ENCODE measurements at places on chromosomes 12 and 14.
A peak's percentile ranks its signal among the peaks of the same experiment; 100 is the strongest.

- peak; percentile 71 for DNase-seq
Observed at GRCh38 chr12:109951136-109951535, 45.0 kb downstream of the GIT2 start.

GRCh38 chr12:10567813-10568212 lies 45.6 kb downstream of the MAGOHB start:
- no peak for DNase-seq

DNA sequence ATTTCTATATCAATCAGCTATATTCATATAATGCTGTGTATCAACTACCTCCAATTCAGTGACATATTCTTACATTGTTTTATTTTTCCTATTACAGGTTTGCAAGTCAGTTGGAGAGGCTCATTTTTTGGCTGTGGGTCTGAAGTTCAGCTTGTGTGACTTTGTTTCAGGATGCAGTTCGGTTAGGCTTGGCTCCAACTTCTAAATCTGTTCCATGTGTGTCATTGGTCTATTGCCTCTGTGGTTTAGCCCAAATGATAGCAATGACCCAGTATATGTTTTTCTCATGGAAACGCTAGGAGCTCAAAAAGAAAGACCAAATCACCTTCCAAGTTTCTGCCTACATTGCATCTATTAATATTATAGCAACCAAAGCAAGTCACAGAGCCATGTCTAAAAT lies 848.6 kb upstream of the LRFN5 start:
- no peak for DNase-seq

GRCh38 chr12:75913502-75914351 lies 117.8 kb downstream of the PHLDA1 start:
- no peak for DNase-seq

- no peak for DNase-seq
Observed at GRCh38 chr12:125583071-125583470, 517.8 kb downstream of the AACS start.

- no peak for DNase-seq
Observed at GRCh38 chr12:2266666-2267620, 214.2 kb downstream of the CACNA1C start.

GRCh38 chr14:95520346-95520745 lies 3.9 kb upstream of the SYNE3 start:
- no peak for DNase-seq

DNA sequence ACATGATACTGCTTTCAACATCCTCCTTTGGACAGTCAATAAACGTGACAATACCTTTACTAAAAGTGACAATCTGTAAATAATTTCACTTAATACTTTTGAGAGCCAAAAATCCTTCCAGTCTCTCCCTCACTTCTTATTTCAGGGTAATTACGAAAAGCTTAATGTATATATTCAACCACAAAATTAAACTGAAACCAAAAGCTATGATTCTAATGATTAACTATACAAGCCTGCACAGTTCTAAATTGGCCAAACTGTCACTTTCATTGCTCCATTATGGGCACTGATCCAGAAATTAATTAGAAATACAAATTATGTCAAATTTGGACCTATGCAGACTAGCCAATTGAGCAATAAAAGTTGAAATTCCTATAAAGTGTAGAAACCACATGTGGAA lies 696.5 kb upstream of the MIS18BP1 start:
- DNase-seq: no peak

DNA sequence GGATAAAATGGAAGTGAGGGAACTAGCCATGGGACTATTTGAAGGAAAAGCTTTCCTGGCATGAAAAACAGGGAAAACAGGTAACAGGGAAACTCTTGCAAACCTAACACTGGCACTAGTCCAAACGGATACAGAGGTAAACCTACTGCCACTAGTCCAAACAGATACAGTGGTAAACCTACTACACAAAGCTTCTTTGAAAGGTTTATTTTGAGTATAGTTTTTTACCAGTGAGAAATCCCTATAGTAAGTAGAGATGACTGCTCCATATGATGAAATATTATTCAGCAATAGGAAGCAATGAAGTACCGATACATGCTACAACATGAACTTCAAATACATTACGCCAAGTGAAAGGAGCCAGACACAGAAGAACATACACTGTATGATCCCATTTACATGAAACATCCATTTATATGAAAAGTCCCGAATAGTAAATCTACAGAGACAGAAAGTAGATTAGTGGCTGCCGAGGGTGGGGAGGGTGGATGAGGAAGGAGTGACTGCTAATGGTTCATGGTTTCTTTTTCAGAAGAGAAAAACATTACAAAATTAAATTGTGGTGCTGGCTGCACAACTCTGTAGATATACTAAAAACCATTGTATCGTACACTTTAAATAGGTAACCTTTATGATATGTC lies 25.5 kb downstream of the SPTLC2 start:
- DNase-seq: no peak

DNA sequence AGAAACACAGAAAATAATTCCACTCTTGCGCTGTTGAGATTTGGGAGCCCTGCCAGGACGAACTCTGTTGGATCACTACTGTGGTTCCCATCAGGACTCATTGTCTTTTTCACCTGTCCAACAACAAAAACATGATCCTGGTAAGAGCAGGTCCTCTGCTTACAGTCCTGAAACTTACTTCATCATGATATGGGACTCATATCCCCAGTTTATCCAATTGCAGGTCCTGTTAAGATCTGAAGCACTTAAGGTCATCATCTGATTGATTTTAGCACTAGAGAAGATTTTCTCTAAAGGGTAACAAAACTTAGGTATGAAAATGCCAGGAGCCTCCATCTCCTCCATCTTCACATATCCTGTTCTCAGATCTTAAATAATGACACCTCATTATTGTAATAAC lies at the start of gene OR6S1:
OR6S1 (minus strand) TSS at position 101 of the 400 bp plus-strand sequence; CDS start at position 101, 0 bp downstream.
- no peak for DNase-seq

- DNase-seq: no peak
Observed at GRCh38 chr12:119385659-119386058, 51.1 kb downstream of the CCDC60 start.

DNA sequence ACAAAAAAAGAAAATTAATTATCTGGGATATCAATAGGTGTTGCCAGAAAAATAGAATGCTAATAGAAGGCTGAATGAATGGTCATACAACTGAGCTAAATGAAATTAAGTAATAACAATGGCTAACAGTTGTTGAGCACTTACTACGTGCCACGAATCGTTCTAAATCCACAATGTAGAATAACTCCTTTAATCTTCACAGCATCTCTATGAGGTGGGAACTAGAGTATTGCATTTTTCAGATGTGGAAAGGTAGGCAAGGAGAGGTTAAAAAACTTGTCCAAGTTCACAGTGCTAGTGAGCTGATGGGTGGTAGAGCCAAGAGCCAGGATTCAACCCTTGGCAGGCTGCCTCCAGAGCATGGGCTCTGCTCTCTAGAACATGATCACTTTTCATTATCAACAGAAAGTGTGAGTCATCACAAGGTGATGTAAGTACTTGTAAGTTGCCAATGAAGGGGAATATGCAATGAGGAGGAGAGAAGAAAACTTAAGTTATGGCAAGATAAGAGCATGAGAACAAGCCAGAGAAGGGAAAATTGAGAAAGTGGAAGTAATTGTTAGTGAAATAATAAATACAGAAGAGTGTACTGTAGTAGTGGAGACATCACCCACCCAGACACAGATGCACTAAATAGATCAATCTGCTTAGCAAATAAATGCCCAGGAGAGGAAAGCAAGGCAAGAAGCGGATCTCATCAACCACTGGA lies 122.1 kb downstream of the PRKD1 start:
- DNase-seq: peak; percentile 90

GRCh38 chr12:104073699-104074098 lies 9.4 kb downstream of the HCFC2 start:
- DNase-seq: no peak

GRCh38 chr12:124853781-124854636 lies 9.7 kb downstream of the SCARB1 start:
- DNase-seq: no peak

- DNase-seq: peak; percentile 81
Observed at GRCh38 chr12:89225808-89226411, 126.4 kb downstream of the DUSP6 start.

- DNase-seq: no peak
Observed at GRCh38 chr12:82242729-82243128, 115.5 kb downstream of the CCDC59 start.

DNA sequence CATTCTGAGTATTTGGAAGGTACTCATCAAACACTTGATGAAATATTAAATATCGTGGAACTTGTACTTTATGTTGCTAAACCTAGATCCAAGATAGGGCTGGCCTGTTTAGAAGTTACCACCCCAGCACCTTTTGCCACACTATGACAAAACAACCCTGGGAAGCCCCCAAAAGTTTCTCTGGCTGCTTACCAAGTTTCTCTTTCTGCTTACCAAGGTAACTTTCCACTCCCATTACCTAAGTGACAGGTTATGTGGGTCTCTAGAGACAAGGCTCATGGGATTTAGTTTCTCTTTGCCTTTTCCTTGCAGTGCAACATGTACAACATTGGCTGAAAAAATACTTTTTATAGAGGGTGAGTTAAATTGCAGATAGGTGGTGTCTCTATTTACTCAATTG lies 28.9 kb upstream of the PPM1A start:
- no peak for DNase-seq

- DNase-seq: no peak
Observed at GRCh38 chr12:117792471-117792870, 176.3 kb downstream of the KSR2 start.

- no peak for DNase-seq
Observed at GRCh38 chr14:31955936-31956579, 121.0 kb upstream of the ARHGAP5 start.

GRCh38 chr14:22977684-22978486 lies 4.5 kb downstream of the AJUBA start:
- no peak for DNase-seq

GRCh38 chr12:132209619-132210222 lies 65.5 kb downstream of the NOC4L start:
- no peak for DNase-seq

DNA sequence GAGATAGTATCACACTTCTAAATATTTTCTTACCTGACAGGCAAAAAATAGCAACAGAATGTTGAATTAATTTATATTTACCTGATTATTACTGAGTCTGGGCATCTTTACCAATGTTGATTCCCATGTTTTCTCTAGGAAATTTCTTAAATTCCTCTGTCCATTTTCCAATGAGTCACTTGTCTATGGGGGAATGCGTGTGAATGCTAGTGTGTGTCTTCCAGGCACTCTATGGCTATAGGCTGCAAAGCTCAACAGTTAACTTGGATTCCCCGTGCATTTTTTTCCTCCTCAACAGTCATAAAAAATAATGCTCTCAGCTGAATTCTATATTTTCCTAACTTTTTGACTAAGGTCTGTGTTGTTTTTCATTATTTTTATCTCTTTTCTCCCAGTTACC lies 1385.8 kb upstream of the FLRT2 start:
- no peak for DNase-seq

DNA sequence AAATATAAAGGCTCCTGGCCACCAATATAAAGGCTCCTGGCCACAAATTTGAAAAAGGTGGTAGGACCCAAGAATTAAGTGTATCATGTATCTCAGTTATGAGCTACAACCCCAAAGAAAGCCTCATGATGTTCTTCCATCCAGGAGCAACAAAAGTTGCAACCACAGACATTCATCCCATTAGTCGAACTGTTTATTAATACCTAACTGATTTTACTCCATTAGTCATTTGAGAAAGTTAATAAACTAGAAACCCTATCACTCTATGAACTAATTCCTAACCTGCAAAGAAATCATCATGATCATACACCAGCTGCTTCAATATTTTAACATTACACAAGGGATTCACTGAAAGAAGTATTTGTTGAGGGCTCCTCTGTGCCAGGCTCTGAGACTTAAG lies 253.2 kb upstream of the GRIP1 start:
- DNase-seq: no peak

- DNase-seq: no peak
Observed at GRCh38 chr14:50347521-50347920, 35.4 kb downstream of the DMAC2L start.

- no peak for DNase-seq
Observed at GRCh38 chr14:76710056-76711010, 50.9 kb upstream of the VASH1 start.

DNA sequence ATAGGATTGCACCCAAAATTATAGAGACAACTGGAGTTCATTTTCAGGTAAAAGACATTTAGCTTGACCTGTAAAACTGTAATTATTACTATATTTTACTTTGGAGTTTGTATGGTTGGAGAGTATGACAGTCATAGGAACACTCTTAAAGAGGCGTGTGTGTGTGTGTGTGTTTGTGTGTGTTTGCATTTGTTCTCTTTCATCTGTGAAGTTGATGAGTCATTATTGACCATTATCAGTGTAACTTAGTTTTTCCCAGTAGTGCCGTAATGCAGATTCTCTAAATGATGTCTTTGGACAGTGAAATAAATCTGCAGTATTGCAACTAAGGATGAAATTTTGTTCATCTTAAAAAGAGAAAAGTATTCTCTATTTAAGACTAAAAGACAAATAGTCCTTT lies 13.0 kb downstream of the WASHC4 start:
- no peak for DNase-seq

DNA sequence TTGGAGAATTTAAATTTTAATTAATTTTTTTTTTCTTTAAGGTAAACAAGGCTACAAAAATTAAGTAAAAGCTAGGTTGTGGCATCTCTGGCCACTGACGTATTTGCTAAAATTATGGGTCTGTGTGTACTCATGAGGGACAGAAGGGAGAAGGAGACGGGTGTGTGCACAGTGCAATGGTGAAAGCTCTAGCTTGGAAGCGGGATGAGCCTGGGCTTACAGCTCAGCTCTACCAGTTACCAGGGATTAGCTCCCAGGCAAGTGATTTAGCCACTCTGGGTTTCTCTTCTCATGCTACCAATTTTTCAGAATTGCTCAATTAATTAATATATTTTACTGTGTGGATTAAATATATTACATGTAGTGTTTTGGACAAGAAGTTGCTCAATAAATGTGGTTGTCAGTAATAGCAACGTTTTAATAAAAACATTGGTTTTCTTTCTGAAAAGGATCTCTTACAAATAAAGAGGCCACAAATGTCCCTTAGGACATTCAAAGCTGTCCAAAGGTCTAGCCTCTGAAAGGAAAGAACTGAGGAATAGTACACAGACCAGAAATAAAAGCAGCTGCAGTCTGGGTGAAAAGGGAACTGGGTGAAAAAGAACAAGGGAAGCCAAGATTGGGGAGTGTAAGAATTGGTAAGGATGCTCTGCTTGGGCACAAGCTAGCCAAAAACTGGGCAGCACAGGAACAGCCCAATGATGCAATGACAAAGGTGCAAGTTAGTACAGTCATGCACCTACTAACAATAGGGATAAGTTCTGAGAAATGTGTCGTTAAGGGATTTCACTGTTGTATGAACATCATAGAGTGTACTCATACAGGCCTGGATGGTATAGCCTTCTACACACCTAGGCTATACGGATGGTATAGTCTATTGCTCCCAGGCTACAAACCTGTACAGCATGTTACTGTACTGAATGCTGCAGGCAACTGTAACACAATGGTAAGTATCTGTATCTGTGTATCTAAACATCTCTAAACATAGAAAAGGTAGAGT lies 61.7 kb downstream of the FERMT2 start:
- no peak for DNase-seq

DNA sequence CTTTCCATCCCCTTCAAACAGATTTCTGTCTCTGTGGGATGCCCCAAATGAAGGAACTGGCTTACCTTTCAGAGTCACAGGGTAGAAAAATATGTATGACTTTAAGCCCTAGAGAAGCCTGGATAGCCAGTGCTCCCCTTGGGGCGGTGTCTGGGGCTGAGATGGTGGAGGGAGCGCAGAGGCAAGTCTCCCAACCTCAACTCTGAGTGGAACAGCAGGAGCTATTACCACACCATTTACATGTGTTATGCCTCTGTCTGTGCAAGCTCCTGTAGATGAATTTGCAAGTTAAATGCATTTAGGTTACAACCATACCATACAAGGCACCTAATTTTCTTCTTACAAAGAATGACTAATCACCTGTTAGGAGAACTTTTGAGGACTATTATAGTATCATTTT lies 50.4 kb upstream of the CLMN start:
- no peak for DNase-seq

GRCh38 chr12:70962226-70962794 lies 41.8 kb upstream of the PTPRR start:
- DNase-seq: no peak
